Activated CD8-positive, alpha-beta memory T cell treated with anti-CD3 and anti-CD28 coated beads for 1 hour (primary cell): ENCODE measurements at places on chromosomes 7 and 10.

GRCh38 chr7:122619664-122620063 lies 79.3 kb downstream of the RNF133 start:
- DNase-seq = no peak

DNA sequence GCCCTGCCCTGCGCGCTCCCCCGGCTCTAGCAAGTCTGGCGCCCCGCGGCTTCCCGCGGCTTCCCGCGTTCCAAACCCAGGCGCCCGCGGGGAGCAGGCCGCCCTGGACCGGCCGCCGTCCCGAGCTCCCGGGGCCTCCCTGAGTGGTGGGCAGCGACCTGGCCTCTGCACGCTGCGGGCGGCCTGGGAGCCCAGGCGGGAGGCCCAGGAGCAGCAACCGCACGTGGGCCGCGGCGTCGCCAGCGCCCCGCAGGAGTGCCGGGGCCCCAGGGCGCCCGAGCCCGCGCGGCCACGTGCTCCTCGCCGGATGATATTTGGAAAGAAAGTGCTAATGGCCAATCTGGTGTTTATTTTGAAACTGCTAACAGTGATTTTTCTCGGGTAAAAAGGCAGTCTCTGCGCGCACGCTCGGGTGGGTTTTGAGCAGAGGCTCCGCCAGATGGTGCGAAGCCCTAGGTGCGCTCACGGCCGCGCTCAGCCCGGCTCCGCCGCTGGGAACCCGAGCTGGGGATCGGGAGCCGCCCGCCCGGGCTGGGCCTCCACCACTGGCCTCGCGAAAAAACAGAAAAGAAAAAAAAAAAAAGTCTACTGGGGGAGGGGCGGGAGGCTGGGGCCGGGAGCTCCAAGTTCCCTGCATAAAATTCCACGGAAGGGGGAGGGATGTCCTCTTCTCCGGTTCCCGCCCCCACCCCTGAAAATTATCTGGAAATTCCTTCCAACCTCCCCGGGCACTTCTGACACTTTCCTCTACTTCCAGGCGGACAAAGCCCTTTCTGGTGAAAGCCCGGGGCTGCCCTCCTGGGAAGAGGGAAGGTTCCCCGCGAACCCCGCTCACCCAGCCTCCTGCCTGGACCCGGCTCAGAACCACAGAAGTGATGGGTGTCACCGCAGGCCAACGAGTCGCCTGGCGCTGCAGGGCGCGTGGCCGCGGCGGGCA lies 4.3 kb downstream of the EBF3 start:
- DNase-seq = no peak

DNA sequence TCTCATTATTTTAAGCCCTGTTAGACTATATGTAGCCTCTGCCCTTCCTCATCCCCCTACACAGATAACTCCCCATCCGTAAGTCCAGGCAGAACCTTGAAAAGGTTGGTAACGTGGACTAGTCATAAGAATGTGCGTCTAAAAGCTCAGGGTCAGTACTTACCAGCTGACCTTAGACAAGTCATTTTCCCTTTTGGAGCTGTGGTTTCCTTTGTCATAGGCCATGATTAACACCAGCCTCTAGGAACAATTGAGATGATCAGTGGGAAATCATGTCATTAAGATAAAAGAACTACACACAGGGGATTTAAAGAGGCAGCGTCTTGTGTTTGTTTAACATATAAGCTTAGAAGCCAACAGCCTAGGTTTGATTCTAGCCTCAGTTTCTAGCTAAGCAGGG lies 6.9 kb upstream of the UNC5B start:
- DNase-seq = no peak

- DNase-seq = no peak
Measured at GRCh38 chr10:30445711-30446110, 11.7 kb downstream of the MAP3K8 start.

DNA sequence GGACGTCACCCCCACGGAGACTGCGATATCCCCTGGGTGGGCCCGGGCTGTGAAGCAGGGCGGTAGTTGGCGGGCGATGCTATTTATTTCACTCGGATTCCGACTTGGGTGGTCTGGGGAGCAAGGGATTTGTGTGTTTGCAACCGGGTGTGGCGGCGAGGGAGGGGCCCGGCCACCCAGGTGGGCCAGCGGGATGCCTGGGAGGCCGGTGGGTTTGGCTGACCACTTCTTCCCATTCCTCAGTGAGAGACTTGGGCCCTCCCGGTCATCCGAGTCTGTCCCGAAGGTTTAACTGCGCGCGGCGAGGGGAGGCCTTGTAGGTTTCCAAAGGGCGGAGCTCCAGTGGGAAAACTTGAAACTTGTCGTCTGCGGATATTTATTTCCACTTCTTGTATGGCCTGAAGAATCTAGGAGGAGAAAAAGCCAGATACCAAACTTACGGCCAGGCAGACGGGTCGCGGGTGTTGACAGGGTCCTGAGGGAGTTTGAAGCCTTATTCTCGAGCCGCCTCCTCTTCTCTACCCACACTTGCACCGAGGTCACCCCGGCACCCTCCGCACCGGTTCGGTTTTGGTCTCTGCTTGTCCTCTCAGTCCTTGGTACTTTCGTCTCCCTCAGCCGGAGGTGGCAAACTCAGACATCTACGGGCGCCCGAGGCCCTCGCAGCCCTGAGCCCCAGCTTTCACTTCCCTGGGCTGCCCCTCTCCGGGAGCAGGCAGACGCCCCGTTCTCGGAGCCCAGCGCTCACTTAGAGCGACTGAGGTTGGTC lies 17.9 kb downstream of the ZNF316 start:
- no peak for DNase-seq

- no peak for DNase-seq
Measured at GRCh38 chr10:52961323-52961722, 188.7 kb upstream of the MBL2 start.

DNA sequence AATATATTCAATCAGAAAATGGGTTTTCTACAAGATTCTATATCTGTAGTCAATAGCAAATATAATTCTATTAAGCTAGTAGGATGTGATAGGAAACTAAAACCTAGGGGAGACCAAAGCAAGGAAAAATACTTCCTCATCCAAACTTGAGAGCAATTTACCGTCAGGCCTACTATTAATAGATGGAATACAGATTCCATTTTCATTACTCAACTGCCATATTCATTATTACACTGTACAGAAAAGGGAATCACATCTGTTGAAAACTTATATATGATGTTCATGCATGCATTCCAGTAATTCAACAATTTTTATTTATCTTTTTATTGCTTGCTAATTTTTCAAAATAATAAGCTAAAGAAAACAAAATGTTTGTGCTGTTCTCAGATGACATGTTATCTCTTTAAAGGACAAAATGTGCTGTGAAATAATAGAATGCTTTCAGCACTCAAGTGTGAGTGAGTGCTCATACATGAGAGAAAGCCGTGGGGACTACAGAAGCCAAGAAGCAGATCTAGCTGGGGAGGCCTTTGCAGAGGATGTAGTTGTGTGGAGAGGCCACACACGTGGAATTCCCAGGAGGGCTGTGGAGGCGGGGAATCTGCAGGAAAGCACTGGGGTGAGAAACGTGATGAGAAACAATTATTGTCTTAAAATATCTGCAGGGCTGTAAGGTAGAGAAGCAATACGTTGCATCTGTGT lies 110.0 kb downstream of the EGFR start:
- DNase-seq = no peak

DNA sequence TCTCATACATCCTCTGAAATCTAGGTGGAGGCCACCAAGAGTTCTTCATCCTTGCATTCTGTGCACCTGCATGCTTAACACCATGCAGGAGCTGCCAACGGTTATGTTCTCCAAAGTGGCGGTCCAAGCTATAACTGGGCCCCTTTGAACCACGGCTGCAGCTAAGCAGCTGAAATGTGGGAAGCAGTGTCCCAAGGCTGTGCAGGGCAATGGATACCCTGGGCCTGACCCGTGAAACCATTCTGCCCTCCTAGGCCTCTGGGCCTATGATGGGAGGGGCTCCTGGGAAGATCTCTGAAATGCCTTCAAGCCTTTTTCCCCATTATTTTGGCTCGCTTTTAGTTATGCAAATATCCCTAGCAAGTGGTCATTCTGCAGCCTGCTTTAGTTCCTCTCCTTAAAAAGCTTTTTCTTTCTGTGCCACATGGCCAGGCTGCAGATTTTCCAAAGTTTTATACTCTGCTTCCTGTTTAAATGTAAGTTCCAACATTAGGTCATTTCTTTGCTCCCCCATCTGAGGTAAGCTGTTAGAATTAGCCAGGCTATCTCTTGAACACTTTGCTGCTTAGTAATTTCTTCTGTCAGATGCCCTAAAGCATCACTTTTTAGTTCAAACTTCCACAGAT lies 7.7 kb upstream of the GTPBP4 start:
- DNase-seq = no peak

DNA sequence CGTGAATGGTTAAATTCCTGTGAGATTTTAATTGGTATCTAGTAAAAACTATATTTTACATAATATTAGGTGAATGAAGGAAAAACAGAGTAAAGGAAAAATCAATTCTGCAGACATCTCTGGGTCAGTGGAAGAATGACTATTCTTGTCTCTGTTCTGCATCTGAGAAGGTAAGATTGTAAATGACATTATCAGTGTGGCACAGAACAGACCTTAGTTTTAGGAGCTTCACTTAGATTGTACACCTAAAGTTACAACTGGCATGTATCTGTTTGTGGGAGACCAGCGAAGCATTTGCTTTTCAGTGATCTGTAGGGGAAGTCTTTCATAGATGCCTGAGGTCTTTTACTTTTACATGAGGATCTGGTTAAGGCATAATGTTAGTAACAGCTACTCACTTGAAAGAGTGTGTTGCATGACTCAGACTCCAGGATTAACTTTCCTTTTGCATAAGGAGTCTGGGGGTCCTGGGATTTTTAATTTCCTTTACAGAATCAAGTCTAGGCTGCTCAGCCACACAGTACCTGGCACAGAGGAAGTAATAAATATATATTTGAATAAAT lies 56.2 kb downstream of the JMJD1C start:
- no peak for DNase-seq

DNA sequence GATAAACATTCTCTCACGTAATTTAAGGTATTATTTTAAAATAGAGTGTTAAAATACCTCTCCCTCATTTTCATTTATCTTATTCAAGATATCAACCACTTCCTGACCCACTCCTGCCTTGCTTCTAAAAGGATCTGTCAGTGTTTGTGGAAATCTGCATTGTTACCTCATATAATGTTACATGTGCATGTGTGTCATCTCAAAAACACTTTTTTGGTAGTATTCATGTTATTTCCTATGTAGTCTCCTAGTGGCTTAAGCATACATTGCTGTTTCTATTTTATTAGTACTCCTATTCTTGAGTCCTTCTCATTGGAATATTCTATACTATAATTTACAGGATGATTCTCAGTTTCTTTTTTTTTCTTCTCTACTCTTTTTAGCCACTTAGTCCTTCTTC lies 1360.7 kb upstream of the CELF2 start:
- no peak for DNase-seq

DNA sequence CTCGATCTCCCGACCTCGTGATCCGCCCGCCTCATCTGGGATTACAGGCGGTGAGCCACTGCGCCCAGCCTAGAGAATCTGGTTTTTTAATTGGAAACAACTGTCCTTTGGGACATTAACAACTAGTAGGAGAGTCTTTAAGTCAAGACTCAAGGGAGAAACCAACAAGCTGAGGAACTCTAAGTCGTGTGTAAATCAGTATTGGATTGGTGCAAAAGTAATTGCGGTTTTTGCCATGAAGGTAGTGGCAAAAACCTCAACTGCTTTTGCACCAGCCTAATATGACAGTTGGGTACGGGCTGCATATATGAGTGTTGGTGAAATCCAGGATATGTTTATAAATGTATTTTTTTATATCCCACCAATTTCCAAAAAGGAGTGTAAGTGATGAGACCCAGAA lies 113.9 kb upstream of the PLXNA4 start:
- DNase-seq = no peak

DNA sequence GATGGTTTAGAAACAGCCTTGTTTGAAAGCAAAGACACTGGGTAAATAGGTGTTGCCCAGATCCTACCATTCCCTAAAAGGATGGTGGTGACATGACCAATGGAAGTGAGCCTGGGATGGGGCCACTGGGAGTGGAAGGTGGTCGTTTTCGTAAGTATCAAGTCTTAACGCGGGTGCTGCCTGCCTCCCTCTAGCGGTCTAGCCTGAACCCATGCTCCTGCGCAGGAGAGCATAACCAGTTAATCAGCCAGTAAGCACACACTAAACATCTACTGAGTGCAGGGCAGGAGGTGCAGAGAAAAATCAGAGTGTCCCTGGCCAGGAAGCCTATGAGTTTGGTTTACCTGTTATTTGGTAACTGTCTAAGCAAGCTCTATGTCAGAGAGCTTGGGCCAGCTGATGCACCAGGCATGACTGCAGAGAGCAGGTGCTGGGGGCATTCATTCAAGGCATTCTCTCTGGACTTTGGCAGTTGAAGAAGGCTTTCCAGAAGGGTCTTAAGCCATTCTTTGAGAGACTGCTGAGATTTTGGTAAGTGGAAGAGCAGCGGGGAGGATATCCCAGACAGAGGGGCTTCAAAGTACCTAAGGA lies 930 bp downstream of the GARIN1A start:
- no peak for DNase-seq

DNA sequence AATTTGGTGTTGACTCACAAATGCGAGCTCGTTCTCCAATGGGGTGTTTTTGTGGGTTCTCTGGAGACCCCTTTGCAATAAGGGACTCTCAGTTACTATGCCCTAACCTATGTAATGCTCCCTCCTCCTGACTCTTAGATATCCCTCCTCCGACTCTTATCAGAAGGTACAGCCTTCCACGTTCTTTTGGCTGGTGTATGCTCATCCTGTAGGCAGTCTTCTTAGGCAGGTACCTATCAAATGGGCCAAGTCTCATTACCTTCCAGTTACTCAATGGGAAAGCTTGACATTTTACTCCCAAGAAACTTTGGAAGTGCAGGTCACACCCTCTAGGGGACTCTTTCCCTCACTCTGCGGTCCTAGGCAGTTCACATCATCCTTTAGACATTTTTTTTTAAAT lies 32.6 kb downstream of the SLC26A5 start:
- no peak for DNase-seq

DNA sequence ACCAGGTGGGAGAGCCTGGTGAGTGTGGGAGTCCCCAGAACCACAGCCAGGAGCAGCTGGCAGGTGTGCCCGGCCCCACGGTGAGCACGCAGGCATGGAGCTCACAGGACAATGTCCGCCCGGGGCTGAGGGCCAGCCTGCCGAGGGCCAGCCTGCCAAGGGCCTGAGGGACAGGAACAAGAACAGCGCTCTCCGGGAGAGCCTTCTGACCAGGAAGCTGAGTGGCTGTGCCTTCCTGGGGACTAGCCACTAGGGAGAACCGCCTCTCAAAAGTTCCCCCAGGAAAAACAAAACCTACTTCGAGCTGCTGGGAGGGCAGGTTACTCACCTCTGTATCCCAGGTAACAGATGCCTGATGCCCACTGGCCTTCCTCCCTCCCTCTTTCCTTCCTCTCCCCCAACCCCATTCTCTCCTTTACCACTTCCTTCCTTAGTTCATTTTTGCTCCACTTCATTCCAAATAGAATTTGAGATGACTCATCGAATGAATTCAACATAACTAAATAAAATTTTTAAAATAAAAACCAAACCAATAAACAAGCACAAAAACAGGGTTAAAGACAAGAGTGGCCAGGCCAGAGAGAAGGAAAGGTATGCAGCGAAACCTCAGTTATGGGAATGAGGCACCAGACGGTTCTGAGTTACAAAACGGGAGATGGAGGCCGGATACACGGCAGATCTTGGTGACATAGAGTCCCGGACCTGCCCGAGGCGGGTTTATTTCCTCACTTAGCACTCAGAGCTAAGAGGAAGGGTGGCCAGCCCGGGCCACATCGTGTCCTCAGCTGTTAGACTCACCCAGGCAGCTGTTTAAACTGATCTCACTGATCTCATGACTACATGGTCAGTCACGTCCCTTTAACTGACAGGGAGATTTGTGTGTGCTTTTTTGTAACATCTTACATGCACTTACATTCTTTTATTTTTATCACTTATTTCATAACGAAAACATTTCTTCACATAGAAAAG lies 128.5 kb downstream of the TNS3 start:
- no peak for DNase-seq
